Dermis lymphatic vessel endothelial cell (primary cell): ENCODE measurements at places on chromosomes 3 and 15. TPM values are rescaled to one million over a fixed set of nuclear protein-coding genes. Genes with fewer than 3 reads are reported as not detected.

Gene FGF12
- 1.4 and 2.8 TPM in 2 replicates for total RNA-seq

Gene RTP3
- not detected in 2 replicates for total RNA-seq

Gene DPPA4
- total RNA-seq, result not detected in 2 replicates

Gene DET1
- 2.4 and 2.7 TPM in 2 replicates for total RNA-seq

Gene RAD51
- total RNA-seq, result 2.7 and 2.8 TPM in 2 replicates

Gene SLC12A1
- total RNA-seq, result not detected in 2 replicates

Gene CKMT1B
- not detected in 2 replicates for total RNA-seq

Gene TMEM108
- 0.09 TPM in 1 of 2 replicates, not detected in the other for total RNA-seq

Gene PLSCR4
- 696 and 1,538 TPM in 2 replicates for total RNA-seq

Gene SEMA6D
- 0.65 and 1.5 TPM in 2 replicates for total RNA-seq

Gene LRIG1
- total RNA-seq, result 24.5 and 64.7 TPM in 2 replicates
